ENCODE measurements at places on chromosomes 5 and 9.

- no peak for DNase-seq
These were observed 13.9 kb upstream of the BTNL3 start for GRCh38 chr5:180974612-180975315.

DNA sequence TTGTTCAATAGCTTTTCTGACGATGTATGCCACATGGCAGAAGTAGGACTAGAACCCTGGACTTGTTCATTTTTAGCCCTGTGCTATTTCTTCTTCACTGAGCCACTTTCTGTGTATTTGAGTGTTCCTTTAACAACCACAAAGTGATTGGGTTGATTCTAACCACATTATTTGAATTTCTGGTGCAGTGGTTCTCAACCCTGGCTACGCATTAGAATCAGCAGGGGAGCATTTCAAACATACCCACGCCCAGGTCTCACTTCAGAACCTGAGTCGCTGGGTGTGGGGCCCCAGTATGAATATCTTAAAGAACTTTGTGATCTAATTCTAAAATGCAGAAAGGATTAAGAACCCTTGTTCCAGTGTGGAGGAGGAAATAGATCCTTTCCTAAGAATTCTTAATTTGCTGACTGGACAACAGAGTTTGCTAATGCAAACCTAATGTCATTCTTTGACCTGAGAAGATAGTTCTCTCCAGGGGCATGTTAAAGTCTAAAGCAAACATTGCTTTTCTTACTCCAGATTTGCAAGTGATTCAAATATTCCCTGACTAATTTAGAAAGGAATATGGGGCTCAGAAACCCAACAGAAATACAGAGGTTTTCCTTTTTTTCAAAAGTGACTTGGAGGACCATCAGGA, 75.4 kb upstream of the GDNF start:
- no peak for DNase-seq

DNA sequence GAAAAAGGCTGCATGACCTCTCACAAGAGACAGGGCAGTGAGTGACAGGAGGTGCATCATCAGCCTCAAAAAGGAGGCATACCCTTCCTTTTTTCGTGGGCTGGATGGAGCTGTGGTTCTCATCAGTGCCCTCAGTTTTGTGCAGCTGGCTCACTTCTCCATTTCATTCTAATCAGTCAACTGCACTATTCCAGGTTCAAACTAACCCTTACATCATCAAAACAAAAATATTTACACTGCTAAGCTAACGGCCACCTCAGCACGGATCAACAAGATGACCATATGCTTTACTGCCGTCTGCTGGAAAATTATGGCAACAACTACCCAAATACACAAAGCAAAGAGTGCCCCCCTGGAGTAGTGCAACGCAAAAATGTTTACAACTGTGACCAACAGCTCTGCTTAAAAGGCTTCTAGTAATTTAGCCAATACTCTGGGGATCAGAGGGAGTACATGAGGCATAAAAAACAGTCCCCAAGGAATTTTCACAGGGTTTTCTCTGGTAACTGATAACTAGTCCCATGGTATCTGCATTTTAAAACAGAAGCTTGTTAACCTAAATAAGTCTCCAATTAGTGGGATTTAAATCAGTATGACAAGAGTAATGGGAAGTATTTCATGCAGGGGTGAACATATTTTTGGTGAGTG, 10.8 kb downstream of the KCNV2 start:
- DNase-seq = peak; percentile 52

GRCh38 chr5:175677571-175677970, 19.7 kb downstream of the HRH2 start:
- DNase-seq = no peak

DNA sequence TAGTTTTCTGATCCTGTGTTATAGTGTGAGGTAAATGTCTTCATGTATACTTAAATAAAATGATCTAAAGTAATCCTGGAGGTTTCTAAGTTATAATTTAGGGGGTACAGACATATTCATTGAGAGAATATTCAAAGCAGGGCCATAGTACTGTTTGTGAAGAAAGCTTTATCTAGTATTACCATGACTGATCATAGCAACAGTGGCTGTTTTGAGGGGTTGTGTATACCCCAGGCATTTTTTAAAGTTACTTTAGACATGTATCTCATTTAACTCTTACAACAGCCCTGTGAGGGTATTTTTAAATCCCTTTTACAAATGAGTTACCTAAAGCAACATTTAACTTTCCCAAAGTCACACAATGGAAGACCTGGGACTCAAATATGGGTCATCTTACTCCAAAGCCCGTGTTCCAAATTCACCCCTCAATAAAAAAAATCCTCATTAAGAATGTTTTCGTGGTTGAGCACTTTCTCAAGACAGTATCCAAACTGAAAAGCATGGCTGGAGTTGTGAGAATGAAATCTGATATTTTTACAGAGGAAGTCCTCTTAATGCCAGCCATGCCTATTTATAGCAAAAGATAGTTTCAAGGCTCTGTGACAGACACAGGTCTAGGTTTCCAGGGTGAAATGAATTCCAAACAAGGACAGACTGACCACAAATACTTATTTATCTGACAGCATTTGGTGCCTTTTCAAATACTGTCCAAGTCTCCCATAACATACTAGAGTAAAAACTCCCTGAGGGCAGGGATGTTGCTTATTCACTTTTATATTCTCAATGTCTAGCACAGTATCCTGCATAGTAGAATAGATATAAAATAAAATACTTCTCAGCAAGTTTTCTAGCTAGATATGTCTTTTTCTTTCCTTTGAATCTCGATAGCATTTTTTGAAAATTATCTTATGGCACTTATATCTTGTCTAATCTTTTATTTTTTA, 10.4 kb downstream of the STOM start:
- no peak for DNase-seq

- DNase-seq = no peak
These were observed 81.6 kb downstream of the TMEM174 start for GRCh38 chr5:73254642-73255041.

DNA sequence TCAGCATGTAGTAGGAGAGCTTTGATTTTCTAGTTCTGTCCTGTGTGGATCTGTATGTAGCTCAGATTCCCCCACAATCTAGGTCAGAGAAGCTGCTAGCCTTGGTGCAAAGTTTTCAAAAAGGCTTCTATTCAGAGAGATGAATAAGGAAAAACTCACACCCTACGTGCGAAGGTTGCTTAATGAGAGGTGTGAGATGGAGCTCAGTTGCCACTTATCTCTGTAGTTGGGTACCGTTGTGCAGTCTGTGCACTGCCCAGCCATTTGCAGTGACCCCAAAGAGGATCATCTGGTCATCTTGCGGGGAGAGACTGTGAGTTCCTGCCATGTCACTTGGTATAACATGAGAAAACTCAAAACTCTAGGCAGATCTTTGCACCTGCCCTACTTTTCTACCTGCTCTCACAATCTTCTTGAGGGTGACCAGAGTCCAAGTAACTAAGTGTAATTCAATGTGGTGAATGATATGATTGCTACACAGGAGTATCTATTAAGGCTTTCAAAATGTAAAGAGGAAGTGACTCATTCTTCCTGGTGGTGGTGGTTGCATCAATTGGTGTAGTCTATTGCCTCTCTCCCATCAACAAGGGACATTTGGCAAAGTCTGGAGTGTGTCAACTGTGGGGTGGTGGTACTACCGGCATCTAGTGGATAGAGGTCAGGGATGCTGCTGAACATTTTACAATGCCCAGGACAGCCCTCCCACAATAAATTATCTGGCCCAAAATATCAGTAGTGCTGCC, 65.2 kb downstream of the TMC1 start:
- peak; percentile 47 for DNase-seq

- no peak for DNase-seq
These were observed 7.2 kb downstream of the CYFIP2 start for GRCh38 chr5:157273131-157273556.

- DNase-seq = no peak
These were observed 6.3 kb downstream of the SHB start for GRCh38 chr9:38062498-38063362.

DNA sequence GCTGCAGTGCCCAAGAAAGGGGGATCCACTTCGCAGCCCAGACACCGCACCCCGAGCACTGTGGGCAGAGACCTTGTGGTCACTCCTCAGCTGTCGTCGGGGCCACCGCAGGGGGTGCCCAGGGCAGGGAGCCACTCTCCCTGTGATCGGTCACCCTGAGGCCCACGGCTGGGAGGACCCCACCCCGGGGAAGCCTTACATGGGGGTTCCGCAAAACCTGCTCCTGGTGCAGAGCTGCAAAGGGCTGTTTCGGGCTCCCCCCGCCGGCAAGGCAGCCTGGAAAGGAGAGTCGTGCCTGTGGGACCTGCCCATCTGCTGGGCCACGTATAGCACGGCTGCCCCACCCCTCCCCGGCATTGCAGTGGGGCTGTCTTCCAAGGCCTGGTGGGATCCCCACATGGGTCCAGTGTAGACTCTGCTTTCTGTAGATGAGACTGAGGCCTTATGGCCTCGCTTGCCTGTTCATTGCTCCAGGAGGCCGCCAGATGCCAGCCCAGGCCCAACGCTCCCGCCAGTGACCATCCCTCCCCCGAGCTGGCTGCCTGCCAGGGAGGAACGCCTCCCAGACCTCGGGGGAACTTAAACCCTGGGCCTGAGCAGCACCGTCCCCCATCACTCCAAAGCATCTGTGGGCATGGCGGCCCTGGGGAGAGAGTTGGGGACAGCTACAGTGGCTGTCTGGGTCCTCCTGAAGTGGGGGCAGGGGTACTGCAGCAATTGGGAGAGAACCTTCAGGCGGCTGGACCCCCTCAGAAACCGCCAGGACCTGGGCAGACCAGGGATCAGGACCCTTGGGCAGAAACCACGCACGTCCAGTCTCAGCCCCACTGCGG, 1.6 kb upstream of the DNLZ start:
- no peak for DNase-seq

- DNase-seq = no peak
These were observed 40.0 kb upstream of the ABL1 start for GRCh38 chr9:130794923-130795495.

DNA sequence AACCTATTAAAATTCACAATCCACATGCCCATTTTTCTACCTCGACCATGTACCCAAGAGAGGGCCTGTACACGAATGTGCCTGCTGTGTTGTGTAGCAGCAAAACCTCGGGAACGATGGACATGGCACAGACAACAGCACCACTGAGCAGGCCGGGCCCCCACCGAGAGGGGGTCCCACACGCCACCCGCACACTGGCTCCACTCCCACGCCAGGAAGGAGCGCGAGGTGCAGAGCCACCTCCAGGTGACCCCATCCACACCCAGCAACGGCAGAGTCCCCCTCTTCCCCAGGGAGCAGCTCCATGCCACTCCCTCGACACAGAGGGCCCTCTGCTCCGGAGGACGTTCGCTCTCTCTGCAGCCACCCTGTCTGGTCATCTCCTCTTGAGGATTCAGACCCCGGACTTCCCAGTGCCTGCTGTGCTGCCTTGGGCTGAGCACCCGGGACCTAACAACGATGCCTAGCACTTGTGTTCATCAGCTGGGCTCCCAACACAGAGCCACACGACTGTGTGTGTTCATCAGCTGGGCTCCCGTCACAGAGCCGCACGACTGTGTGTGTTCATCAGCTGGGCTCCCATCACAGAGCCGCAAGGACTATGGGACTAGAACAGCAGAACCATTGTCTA, 25.3 kb upstream of the ADAMTS2 start:
- DNase-seq = peak; percentile 66

- DNase-seq = no peak
These were observed 38.7 kb downstream of the PLEKHG4B start for GRCh38 chr5:130601-131131.

DNA sequence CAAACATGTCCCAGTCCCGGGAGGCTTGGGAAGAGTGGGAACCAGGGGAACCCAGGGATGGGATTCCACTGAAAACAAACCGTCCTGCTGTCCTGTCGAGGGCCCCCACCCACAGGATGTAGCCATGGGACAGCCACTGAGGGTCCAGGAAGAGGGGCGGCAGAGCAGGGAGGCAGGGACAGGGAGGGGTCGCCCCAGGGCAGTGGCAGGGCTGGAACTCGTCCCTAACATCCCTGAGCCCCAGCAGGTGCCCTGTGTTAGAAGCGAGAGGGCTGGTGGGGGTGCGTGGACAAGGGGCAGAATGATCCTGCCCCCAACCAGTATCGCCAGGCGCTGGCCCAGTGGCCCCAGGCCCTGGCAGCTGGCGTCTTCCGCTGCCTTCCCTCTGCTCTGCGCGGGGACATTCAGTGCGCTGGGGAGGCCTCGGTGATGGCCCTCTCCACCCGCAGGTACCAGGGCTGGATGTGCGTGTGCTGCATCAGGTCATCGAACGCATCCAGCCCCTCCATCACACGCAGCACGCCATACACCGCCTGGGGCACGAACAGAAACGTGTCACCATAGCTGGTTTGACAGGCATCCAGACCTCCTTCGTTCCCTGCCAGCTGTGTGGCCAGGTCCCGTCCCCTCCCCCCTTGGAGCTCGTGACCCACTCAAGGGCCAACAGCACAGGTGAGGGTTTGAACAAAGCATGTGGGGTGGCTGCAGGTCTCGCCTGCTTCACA, 6.6 kb downstream of the PTGES2 start:
- no peak for DNase-seq

DNA sequence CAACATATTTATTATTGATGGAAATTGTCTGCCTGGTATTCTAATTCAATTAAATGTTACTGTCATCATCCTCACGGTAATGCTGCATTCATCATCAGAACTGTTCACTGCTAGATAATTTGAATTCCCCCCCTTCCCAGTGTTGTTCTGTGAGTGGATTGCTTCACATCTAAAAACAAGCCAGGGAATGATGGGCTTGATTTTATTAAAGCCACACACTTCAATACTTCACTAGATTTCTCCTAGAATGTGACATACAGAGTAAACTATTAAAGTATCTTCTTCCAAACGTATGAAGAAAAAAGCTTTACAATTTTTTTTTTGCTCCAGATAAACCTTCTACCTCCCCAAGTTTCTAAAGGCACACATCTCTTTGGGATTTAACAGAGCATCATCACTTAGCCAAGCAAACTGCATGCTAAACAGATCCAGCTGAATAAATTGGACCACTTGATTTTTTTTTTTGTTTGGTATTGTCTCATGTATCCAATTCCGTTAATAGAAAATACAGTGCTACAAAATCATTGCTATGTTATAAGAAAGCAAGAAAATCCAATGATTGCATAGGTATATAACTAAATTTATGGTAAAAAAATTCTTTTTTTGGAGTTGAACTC, 692.4 kb downstream of the MTRR start:
- no peak for DNase-seq

GRCh38 chr9:3177936-3178335, 334.0 kb upstream of the PUM3 start:
- DNase-seq = no peak
